NCI-H2081 (cell line): ENCODE measurements at places on chromosomes 4 and X.

DNA sequence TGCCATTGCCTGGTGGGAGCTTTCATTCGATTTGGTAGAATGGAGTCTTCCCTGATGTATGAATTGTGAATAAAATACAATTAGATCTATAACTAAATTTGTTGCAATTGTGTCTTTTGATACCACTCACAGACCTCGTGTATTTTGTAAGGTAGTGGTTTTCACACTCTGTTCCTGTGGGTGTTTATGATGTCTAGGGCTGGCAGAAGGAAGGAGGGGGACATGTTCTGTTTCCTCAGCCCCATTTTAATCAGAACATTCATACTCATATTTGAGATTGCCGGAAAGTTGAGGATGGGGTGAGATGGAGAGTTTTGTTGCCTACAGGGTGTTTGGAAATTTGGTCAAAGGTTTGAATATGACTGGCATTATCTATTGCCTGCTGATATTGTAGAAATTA is 42.9 kb downstream of the PTTG2 start:
- DNase-seq: no peak

GRCh38 chrX:108122748-108123147 is 31.2 kb downstream of the ATG4A start:
- no peak for DNase-seq

- DNase-seq: no peak
These were observed 2.7 kb upstream of the PF4V1 start for GRCh38 chr4:73850261-73850970.

DNA sequence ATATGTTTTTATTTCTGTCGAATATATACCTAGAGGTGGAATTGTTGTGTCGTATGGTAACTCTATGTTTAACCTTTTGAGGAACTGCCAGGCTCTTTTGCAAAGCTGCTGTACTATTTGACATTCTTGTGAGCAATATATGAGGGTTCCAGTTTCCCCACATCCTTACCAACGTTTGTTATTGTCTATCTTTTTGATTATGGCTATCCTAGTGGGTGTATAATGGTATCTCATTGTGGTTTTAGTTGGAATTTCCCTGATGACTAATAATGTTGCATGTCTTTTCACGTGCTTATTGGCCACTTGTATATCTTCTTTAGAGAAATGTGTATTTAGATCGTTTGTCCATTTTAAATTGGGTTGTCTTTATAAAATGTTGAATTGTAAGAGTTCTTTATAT is 24.5 kb downstream of the REPS2 start:
- no peak for DNase-seq

- DNase-seq: no peak
These were observed 78.1 kb downstream of the SRPX start for GRCh38 chrX:38142610-38143009.

DNA sequence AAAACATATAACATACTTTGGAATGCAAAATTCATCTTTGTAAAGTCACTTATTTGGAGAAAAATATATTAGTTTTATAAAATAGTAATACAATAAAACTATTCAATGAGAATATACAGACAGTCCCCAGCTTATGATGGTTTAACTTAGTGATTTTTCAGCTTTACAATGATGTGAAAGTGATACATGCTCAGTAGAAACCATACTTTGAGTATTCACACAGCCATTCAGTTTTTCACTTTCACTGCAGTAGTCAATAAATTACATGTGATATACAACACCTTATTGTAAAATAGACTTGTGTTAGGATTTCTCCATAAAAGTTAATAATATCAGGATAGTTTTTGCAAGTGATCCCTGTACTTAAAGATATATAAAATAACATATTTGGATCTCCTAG is 436.0 kb downstream of the CENPC start:
- no peak for DNase-seq

GRCh38 chrX:131792356-131792749 is 230.7 kb upstream of the STK26 start:
- DNase-seq: peak; percentile 65

DNA sequence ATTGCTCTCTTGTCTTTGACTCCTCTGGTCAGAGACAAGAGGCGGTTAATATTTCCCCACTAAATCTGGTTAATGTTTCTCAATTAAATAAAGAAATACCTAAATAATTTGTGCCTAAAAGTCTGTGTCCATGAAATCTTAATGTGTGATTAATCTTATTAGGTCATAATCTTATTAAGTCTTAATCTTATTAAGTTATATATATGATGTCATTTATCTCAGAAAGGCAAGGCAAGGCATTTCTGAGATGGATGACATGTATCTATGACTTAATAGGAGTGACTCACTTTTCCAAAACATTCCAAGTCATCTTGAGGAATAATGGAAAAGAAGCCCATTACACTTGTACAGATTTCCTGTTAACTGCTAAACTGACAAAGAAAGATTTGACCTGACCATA is 74.7 kb downstream of the TRAM1L1 start:
- DNase-seq: no peak
